ENCODE measurements at places on chromosomes 3 and 15.

DNA sequence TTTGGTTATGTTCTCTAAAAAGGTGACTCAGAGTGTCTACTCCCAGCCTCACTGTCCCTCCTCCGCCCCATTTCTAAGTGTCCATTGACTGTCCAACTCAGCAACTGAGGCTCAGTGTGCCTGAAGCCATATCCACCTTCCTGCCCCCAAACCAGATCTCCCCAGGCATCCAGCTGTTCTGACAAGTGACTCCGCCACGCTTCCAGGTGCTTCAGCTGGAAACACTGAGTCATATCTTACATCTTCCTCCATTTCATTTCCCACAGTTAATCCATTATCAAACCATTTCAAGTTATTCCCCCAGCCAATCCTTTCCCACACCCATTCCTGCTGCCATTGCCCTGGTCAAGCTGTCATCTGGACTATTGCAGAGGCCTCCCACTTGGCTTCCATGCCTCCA, 17.1 kb downstream of the MAGEF1 start:
- H3K36me3 ChIP-seq: no peaks in the 10 kb centered on the region
- H3K27me3 ChIP-seq: no peaks in the 10 kb centered on the region
- H3K27ac ChIP-seq: no peak overlapping the region
- no peak for DNase-seq
- no peaks in the 10 kb centered on the region for H3K4me1 ChIP-seq
- H3K4me3 ChIP-seq: no peak overlapping the region

DNA sequence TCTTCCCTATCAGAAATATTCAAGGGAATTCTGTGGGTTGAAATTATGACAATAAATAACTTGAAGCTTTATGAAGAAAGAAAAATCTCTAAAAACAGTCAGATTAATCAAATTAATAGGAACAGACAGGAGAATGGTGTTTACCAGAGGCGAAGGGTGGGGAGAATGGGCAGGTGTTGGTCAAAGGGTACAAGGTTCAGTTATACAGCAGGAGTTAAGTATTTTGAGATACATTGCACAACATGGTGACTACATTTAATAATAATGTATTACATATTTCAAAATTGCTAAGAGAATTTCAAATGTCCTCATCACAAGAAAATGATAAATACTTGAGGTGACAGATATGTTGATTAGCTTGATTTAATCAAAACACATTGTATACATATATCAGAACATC, 18.6 kb downstream of the SPCS1 start:
- H3K4me3 ChIP-seq: no peak overlapping the region
- no peaks in the 10 kb centered on the region for H3K36me3 ChIP-seq
- no peaks in the 10 kb centered on the region for H3K27me3 ChIP-seq
- peaks cover 15% of the 10 kb centered on the region for H3K4me1 ChIP-seq
- H3K27ac ChIP-seq: no peak overlapping the region

DNA sequence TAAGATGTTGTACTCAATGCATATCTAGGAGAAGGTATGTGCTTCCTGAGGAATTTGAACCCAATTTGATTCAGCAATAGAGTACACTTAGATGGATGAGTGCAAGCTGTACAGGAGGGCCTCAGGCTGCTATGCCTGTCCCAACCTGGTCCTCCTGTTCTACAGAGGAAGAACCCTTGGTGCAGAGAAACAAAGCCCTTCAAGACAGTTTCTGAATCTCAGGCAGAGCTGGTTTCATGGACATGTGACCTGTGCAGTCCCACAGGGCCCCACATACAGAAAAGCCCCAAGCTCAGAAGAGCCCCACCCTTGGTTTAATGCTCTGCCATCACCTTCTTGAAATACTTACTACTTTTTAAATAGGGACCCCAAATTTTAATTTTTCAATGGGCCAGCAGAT, 15.3 kb downstream of the FOXP1 start:
- DNase-seq: no peak
- H3K27ac ChIP-seq: no peak overlapping the region
- H3K36me3 ChIP-seq: no peaks in the 10 kb centered on the region
- H3K27me3 ChIP-seq: no peaks in the 10 kb centered on the region
- H3K4me1 ChIP-seq: peaks cover 3% of the 10 kb centered on the region

GRCh38 chr15:90618330-90619125, 88.8 kb downstream of the CRTC3 start:
- H3K27me3 ChIP-seq: no peaks in the 10 kb centered on the region
- no peak overlapping the region for H3K27ac ChIP-seq
- peaks cover 42% of the 10 kb centered on the region for H3K36me3 ChIP-seq
- H3K4me1 ChIP-seq: peaks cover 22% of the 10 kb centered on the region
- DNase-seq: no peak
- H3K4me3 ChIP-seq: no peak overlapping the region

- no peak for DNase-seq
- H3K4me3 ChIP-seq: no peak overlapping the region
Observed at GRCh38 chr15:101559952-101560351, 70.4 kb upstream of the PCSK6 start.

GRCh38 chr15:87881026-87881425, 375.5 kb downstream of the NTRK3 start:
- no peak overlapping the region for H3K4me3 ChIP-seq
- no peak overlapping the region for H3K27ac ChIP-seq
- H3K36me3 ChIP-seq: no peaks in the 10 kb centered on the region
- no peaks in the 10 kb centered on the region for H3K27me3 ChIP-seq

- H3K27ac ChIP-seq: no peak overlapping the region
- no peaks in the 10 kb centered on the region for H3K36me3 ChIP-seq
Observed at GRCh38 chr15:60740787-60741354, 261.9 kb upstream of the ICE2 start.

DNA sequence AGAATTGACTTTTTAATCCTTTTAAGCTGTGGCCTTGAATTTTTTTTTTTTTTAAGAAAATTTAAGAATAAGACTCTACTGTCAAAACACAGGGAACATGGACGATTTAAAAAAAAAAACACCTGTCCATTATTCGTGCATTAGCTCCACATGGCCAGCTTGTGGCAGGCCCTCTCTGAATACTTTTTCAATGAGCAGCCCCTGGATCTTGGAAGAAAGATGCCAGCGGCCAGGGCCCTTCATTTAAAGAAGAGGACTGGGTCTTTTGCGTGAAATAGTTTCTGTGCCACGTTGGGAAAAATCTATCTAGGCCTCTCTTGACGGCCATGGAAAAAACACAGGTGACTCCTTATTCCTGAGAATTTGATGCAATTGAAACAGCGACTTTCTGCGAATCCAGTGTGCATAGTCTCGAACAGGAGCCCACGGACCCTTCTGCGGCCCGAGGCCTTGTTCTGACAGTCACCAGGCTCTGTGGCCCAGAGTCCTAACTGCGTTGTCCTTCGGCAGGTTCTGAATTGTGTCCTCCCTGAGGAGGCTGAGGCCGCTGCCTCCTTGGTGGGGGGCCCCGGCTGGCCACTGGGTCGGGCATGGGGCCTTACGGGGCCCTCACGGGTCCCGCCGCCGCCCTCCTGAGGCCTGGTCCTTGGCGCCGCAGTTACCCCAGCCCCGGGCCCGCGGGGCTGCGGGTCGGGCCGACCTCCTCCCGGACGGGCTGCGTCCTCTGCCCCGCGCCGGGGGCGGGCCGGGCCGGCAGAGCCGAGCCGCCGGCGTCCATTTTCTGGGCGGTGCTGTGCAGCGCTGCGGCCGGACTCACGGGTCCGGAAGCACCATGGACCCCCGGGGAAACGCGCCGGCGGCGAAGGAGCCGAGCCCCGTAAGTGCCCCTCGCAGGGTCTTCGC, 33.5 kb downstream of the ZBTB38 start:
- peaks cover 23% of the 10 kb centered on the region for H3K36me3 ChIP-seq
- H3K27ac ChIP-seq: peak overlapping the region; percentile 81
- no peaks in the 10 kb centered on the region for H3K27me3 ChIP-seq
- peaks cover 60% of the 10 kb centered on the region for H3K4me1 ChIP-seq
- peak overlapping the region; percentile 75 for H3K4me3 ChIP-seq
- peak; percentile 63 for DNase-seq

DNA sequence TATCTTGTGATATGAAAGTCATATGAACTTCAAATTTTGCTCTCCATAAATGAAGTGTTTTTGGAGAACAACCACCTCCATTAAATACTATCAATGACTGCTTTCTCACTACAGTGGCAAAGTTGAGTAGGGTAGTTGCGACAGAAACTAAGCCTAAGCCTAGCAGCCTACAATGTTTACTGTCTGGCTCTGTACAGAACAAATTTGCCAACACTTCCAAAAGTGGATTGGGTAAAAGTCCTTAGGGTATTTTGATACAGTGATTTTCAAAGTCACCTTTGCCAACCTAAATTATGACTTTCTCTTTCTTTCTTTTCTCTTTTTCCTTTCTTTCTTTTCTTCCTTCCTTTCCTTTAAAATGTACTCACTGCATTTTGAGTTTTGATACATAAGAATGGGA, 142.6 kb downstream of the PLCL2 start:
- DNase-seq: no peak
- H3K4me1 ChIP-seq: peaks cover 4% of the 10 kb centered on the region
- H3K4me3 ChIP-seq: no peak overlapping the region
- H3K27ac ChIP-seq: no peak overlapping the region
- H3K36me3 ChIP-seq: peaks cover 4% of the 10 kb centered on the region

DNA sequence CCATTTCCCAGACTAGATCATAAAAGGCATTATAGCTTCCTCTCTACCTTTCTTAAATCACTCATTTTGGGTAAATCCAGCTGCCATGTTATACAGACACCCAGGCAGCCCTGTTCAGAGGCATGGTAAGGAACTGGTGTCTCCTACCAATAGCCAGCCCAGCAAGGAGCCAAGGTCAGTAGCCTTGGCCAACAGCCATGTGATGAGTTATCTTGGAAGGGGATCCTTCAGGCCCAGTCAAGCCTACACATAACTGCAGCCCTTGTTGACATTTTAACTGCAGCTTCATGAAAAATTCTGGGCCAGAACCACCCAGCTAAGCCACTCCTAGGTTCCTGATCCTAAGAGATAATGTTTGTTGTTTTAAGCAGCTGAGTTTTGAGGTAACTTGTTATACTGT, 29.0 kb upstream of the ZMAT3 start:
- no peak for DNase-seq
- no peak overlapping the region for H3K27ac ChIP-seq
- no peaks in the 10 kb centered on the region for H3K27me3 ChIP-seq
- no peaks in the 10 kb centered on the region for H3K36me3 ChIP-seq
- H3K4me1 ChIP-seq: no peaks in the 10 kb centered on the region

DNA sequence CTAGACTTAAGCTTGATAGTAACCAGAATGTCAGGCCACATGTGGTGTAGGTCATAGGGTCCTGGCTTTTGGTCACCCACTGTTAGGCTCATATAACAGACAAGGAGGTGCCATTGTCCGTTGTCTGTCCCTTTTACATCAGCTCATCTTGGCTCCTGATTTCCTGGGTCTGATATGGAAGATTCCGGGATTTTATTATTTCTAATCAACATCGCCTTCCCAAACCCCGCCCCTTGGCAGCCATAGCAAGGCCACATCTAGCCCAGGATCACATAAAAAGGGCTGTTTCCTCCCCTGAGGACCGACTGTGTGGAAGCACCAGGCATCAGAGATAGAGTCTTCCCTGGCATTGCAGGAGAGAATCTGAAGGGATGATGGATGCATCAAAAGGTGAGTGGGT, at the start of gene TGM4:
Gene TGM4, plus strand, starts transcription at position 301 of the 400 bp plus-strand sequence. Its CDS starts 71 bp downstream, at position 372.
- no peak for DNase-seq
- no peak within 1 kb of the TSS for H3K27ac ChIP-seq
- no peaks in the 10 kb centered on the region for H3K36me3 ChIP-seq
- H3K4me3 ChIP-seq: no peak within 1 kb of the TSS
- peaks cover 2% of the 10 kb centered on the region for H3K27me3 ChIP-seq
- no peaks in the 10 kb centered on the region for H3K4me1 ChIP-seq

DNA sequence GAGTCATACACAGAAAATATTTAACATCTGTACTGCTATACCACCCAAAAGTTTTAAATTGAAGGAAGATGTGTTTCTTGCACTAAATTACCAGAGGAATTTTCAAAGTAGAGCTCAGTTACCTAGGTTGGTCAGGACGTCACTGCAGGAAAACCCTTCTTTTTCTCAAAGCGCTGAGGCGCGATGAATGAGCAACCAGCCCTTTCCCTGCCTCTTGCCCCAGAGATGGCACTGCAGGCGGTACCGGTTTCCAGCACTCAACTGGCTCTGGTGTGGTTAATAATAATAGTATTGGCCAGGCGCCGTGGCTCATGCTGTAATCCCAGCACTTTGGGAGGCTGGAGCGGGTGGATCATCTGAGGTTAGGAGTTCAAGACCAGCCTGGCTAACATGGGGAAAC, 49.3 kb downstream of the HES1 start:
- no peaks in the 10 kb centered on the region for H3K27me3 ChIP-seq
- no peak for DNase-seq
- no peak overlapping the region for H3K4me3 ChIP-seq

DNA sequence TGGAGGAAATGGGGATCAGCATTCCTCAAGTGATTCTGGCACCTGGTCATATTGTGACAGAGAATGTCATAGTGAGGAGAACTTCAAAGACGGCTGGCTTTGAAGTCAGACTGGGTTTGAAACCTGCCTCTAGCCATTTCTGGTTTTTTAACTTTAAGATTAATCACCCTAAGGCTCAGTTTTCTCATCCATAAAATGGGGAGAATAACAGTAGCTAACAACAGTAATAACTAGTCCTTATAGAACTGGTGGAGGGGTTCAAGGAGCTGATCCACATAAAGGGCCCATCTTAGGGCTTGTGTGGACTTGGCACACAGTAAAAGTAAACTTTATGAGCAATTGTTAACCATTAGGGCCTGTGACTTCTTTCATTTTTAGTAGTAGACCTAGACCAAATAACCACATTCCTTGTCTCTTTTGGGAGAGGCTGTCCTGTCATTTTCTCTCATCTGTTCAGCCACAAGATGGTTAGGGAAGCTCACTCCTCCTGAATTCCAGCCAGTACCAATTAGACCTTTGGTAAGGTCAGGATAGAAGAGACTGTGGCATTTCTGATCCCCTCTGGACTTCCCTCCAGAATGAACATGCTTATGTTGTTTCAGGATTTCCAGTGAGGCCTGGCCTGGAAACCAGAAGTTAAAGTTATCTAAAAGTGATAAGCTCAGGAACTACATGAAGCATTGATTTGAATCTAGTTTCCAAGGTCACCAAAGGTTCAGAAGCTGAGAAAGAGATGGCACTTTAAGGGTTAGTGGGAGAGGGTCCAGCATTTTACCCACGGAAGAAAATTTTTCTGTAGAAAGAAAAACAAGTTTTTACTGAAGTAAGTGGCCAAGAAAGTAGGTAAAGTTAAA, 159.3 kb upstream of the DPH6 start:
- no peaks in the 10 kb centered on the region for H3K27me3 ChIP-seq
- no peak for DNase-seq
- H3K36me3 ChIP-seq: no peaks in the 10 kb centered on the region
- no peak overlapping the region for H3K4me3 ChIP-seq
- no peak overlapping the region for H3K27ac ChIP-seq

DNA sequence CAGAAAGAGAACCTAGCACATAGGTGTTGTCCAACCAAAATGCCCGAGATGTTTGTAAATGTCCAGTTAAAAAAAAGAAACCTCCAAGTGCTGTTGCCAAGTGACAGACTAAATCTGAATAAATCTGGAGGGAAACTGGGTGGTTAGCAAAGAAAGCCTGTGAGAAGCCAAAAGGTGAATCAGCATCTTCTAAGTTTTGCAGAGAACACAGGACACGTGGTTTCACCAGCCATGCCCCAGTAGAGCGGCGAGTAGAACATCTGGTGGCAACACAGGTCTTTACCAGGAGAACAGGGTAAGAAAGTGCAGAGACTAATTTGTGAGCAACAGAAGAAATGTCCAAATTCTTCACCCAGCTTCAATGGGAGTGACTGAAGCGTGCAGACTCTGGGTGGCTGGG, 986.0 kb downstream of the ROBO2 start:
- no peaks in the 10 kb centered on the region for H3K27me3 ChIP-seq
- H3K36me3 ChIP-seq: no peaks in the 10 kb centered on the region
- no peaks in the 10 kb centered on the region for H3K4me1 ChIP-seq
- H3K4me3 ChIP-seq: no peak overlapping the region
- H3K27ac ChIP-seq: no peak overlapping the region
- DNase-seq: no peak

GRCh38 chr15:89017370-89018066, 70.7 kb upstream of the ABHD2 start:
- peaks cover 11% of the 10 kb centered on the region for H3K4me1 ChIP-seq
- peaks cover 8% of the 10 kb centered on the region for H3K27me3 ChIP-seq
- H3K36me3 ChIP-seq: no peaks in the 10 kb centered on the region
- no peak overlapping the region for H3K27ac ChIP-seq
